Thoracic aorta (tissue), 2 donors: ENCODE measurements at places on chromosomes 3 and 15.

DNA sequence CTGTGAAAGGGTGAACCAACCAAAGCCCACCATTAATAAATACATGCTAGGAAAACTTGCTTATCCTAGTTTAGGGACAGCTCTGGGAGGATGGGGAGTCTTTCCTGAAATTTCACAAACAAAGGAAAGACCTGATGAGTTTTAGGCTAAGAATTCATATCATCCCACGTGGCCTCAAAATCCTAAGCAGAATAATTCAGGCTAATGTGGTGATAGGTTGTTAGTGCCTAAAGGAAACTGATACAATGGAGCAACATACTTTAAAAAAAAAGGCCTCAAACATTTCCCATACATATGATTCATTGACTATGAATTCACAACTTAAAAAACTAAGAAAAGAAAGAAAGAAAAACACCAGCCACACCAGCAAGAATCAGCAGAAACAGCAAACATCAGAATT, 126.9 kb upstream of the CNTN4 start:
- DNase-seq: no peak

GRCh38 chr15:39869858-39870515, 50.1 kb downstream of the GPR176 start:
- no peak for DNase-seq

GRCh38 chr3:123371426-123371825, 77.5 kb downstream of the ADCY5 start:
- no peak for DNase-seq

DNA sequence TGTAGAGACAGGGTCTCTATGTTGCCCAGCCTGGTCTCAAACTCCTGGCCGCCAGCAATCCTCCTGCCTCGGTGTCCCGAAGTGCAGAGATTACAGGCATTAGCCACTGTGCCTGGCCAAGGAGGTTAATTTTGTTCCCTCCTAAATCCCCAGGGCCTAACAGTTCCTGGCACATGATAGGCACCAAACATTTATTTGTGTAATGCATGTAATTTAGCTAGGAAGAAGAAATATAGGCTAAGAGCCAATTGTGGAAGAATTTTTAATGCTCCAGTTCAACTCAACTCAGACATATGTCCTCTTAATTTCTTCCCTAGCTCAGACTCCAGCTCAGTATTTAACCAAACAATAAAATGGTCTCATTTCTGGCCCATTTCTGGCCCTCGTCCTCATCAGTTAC, 7.7 kb upstream of the ZNF592 start:
- no peak for DNase-seq

GRCh38 chr15:40944510-40945296, 8.6 kb upstream of the CHAC1 start:
- DNase-seq: no peak

DNA sequence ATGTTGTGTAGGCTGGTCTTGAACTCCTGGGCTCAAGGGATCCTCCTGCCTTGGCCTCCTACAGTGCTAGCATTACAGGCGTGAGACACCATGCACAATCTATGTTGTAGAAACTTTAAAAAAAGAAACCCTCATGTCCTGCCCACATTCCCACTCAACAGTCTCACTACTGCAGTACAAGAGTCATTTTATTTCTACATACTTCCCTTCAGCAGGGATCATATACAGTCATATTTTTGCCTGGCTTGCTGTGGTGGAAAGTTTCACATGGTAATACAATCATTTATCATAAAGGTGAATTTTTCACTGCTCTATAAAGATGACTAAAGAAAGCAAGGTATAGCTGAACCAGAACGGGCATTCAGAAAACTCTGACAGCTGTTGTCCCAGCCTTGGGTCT, 53.8 kb upstream of the PIK3CB start:
- no peak for DNase-seq

DNA sequence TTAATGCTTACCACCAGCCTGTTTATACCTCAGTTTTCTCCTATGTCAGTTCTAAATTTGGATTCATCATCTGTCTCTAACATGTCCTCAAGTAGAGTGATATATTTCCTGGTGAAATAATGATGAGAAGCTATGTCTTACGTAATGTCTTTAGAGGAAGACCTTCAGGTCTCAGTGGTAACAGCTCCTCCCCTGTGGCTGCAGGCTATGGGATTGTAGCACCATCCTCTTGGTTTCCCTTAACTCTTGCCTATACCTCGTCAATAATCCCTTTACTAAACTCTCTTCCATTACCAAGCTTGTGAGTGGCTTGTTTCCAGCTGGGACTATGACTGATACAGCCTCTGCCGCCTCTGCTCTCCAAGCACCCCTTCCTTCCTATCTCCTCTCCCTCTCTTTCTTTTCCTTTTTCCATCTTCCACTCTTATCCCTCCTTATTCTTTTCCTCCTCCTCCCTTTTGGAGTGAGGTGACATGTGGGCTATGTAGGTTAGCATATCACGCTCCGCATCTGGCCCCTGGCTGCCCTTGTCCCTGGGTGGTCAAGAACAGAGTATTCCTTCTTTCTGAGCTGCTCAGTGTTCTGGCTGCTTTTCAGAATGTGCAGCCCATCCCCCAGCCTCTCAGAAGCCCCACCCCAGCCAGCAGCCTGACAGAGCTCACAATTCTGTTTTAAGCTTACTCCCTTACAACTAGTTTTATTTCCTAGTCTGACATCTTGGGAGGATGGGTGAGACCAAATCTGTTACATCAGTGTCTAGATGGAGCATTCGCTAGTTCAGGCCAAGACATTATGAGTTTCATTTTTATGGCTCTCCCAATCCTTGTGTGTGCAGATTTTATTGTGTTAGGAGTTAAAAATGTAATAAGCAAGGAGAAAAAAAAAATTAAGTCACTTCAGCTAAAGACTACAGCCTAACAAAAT, 75.0 kb upstream of the RNU6-1 start:
- peak; percentile 19 for DNase-seq

GRCh38 chr15:100669260-100669659, 66.9 kb downstream of the ASB7 start:
- DNase-seq: no peak

- no peak for DNase-seq
Measured at GRCh38 chr3:178480274-178480673, 56.0 kb upstream of the KCNMB2 start.

- DNase-seq: peak; percentile 18
Measured at GRCh38 chr15:73697033-73697467, 12.9 kb downstream of the CD276 start.

GRCh38 chr3:153180860-153181372, 18.9 kb downstream of the RAP2B start:
- no peak for DNase-seq

- DNase-seq: no peak
Measured at GRCh38 chr3:46669191-46669999, 24.1 kb downstream of the ALS2CL start.

- DNase-seq: no peak
Measured at GRCh38 chr3:106428565-106428994, 559.8 kb upstream of the CBLB start.

DNA sequence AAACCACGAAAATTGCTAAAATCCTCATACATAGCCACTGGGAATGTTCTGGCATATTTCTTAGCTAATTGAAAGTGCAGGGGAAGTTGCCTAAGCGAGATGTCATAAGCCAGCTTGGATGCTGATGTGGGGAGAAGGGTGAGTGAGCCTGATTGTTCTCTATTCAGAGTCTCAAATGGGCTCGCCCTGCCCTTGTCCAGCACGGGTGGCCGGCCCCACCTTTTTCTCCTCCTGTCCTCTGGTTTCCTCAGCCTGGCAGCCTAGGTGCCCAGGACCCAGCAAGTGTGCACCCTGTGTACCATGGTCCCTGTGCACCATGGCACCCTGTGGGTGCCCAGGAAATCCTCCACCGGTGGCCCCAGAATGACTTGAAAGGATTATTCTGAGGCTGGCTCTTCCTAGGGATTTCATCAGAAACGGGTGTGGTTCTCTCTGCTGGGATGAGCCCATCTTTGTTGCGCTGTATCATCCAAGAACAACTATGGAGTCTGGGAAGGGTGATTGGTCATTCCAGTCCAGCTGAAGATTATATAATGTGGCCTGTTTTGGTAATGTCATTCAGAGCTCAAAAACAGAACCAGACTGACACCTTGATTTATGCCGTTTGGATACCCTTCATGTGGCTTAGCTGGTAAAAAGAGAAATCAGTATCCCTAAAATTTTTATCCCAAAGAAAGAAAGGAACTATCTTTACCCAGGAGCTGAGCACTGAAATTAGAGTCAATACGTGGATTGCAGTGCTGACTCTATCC, 150.8 kb upstream of the BHLHE40 start:
- DNase-seq: no peak

GRCh38 chr3:104040896-104041295, 1325.8 kb upstream of the ALCAM start:
- DNase-seq: no peak

DNA sequence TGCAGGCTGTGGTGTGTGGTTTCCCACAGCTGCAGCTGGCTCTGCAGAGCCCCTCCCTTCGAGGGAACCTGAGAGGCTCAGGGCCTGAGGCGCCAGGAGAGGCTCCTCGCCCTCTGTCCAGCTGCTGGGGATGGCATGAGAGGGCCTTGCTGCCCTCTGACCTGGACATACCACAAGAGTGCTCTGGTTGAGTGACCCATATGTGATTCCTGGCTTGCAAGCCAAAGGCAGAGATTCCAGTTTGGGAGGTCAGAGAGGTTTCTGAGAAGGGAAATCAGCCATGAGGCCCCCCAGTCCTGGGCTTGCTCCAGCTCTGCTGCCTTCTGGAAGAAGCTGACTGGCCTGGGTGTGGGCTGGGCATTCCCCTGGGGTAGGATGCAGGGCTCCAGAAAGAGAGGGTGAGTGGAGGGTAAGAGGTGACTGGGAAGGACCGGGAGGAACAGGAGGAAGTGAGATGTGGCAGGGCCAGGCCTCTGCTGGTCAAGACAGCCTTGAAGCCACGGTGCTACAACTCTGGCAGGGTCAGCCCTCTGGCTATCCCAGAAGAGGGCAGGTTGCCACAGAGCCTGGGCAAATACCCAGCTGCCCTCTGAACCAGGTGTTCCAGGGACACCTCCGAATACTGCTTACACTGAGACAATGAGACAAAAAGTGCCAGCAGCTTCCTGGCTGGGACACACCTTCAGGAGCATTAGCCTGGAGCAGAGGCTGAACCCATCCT, 16.0 kb upstream of the SRP14 start:
- no peak for DNase-seq

GRCh38 chr3:112348943-112349342, 16.0 kb downstream of the CD200 start:
- no peak for DNase-seq

DNA sequence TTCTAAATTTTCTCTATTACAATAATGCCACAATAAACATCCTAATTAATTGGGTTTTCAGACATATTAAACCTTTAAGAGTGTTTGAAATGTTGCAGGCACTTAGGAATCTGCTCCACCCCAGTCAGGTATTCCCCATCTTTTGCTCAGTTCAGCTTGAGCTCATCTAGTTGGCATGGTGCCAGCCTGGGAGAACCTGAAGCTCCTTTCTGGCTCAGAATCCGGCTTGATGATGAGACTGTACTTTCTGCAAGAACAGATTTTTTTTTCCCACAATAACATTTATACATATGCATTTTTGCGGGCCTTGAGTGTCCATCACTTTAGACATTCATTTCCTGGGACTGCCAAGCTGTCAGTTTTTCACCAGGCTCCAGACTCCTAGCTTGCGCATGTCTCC, 7.7 kb upstream of the OXSR1 start:
- no peak for DNase-seq

DNA sequence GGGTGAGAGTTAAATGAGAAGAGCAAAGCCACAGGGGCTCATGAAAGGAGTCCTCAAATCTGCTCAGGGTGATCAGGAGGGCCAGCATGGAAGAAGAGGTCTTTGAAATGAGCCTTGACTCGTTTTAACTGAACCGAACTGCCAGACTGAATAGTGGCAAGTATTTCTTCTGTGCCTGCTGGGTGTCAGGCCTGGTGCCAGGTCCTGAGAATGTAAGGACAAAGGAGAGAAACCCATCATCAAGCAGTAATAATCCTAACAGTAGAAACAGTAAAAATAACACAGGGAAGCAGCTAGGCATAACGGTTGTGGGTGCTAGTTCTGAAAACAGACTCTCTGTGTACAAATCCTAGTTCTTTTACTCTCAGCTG, 40.4 kb upstream of the SMAD3 start:
- DNase-seq: no peak

- no peak for DNase-seq
Measured at GRCh38 chr3:36833160-36833814, 68.9 kb upstream of the DCLK3 start.

GRCh38 chr3:35745351-35745750, 106.0 kb downstream of the ARPP21 start:
- no peak for DNase-seq

DNA sequence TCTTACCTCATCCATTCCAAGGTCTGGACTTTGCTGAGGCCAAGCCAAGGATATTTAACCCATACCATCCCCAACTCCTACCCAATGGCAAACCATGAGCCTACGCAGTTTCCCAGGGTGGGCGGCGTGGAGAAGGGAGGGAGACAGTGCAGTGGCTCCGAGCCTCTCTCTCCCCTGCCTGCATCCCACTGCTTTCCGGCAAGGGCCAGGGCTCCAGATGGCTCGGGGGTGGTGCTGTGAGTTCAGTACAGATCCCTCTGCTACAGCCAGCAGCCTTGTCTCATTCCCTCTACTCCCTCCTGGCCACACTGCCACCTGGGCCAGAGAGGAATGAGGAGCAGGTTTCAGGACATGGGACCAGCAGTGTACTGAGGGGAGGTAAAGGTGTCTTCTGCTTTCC, 44.3 kb upstream of the APEH start:
- no peak for DNase-seq

DNA sequence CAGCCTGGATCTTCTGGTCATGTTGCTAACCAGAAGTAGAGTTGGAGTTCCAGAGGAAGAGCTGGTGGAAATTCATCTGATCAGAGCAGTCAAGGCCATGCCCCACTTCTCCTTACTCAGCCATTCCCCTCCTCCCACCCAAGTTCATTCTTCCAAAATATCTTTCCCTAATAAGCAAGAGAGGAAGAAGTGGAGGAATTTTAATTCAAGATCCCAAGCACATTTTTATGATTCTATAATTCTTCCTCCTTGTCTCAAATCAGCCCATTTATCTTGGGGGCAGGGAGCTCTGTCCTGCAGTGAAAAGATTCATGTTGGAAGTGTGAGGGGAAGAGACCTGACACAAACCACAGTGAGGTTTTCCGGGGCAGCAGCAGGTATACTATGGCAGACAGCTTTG, 85.0 kb upstream of the GALNT15 start:
- DNase-seq: no peak
